NAMALWA (cell line): ENCODE measurements at places on chromosomes 1 and 21.

DNA sequence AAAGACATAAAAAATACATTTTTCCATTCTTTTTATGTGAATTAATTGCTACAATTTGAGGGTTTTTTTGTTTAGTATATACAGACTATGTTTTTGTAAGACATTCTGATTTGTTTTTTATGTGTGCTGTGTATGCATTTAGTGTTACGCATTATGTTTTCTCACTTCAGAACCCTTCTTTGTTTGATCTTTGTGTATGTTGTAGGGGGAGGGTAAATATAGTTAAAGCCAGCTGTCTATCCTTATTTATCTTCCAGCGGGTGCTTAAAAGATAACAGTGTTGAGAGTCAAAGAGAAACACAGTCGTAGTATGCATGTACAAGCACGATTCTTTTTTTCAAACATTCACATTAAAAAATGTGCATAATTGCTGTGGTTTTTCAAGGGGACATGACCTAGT is 97.5 kb upstream of the KIAA1614 start:
- DNase-seq: no peak

DNA sequence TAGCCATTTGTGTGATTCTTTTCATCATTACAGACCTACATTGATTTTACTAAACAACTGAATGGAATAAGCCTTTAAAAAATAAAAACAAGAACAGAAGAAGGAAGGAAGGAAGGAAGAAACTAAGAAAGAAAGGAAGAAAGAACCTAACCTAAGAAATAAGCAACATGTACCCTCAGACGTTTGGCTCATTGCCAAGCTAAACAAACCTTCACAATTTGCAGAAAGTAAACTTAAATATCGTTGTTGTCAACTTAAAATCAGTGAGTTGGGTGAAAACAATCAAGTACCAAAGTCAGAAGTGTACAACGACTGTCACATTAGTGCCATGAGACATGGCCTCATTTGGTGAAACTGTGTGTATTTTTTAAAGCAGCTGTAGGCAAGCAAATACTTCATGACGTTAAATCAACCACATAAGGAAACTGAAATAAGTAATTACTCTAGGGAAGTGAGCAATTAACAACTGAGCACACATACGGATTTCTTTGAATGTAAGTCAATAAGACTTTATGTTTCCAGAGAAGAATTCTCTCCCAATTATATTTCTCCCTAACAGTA is 313.1 kb upstream of the TMPRSS15 start:
- peak; percentile 31 for DNase-seq

DNA sequence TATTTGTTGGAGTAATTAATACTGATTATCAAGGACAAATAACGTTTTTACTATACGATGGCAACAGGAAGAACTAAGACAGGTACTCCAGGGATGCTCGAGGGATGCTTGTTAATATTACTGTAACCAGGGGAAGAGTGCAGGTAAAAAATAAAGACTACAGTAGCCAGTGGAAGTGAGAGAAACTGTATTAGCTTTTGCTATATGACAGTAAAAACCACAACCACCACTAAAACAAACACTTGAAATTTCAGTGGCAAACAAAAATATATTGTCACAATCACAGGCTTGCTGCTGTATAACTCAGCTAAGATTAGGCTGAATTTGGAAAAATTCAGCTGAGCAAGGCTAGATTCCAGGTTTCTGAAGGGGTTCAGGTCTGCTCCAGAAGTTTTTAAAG is 812.6 kb upstream of the ADGRL4 start:
- DNase-seq: no peak

DNA sequence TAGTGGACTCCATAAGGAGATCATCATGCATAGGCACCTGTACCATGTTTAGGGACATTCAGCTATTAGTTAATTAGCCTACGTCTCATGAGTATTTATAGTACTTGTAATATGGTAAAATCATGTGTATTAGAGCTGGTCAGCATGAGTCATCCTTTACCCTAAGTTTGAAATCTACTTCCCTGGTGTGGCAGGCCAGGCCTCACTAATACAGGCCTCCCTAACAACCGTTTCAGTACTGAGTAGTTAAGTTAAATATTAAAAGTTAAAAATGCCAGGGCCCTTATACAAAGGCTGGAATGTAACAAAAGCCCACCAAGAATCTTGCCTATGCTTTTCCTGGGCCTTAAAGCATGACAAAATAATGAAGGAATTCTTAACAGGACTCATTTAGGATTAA is 356.3 kb upstream of the DPYD start:
- no peak for DNase-seq

GRCh38 chr1:55477953-55478352 is 262.8 kb upstream of the USP24 start:
- DNase-seq: no peak

DNA sequence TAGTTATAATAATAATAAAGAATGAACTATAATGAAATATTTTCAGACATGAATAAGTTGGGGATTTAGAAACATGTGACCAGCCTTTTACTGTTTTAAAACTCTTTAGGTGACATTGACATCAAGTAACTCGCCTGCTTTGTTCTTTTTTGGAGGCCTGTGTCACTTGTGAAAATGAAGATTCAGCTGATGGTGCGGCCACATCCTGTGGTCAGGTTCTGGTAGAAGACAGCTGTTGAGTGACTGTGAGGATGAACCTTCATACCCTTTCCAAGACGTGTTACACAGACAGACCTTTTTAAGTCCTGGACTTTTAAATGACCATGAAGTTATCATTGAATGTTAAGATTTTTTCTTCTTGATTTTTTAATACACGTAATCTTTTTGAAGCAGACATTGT is 10.3 kb downstream of the UTS2 start:
- DNase-seq: no peak

DNA sequence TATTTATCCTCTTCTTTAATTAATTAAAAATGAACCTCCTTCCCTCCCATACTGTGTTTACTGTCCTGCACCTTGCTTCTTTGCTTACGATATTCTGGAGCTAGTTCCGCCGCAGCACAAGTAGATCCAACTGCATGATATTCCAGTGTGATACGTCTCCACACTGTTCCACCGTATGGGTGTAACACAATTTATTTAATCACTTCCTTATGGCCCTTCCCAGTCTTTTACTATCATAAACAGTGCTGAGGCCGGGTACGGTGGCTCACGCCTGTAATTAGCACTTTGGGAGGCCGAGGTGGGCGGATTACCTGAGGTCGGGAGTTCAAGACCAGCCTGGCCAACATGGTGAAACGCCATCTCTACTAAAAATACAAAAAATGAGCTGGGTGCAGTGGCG is 25.7 kb downstream of the CNST start:
- DNase-seq: no peak

DNA sequence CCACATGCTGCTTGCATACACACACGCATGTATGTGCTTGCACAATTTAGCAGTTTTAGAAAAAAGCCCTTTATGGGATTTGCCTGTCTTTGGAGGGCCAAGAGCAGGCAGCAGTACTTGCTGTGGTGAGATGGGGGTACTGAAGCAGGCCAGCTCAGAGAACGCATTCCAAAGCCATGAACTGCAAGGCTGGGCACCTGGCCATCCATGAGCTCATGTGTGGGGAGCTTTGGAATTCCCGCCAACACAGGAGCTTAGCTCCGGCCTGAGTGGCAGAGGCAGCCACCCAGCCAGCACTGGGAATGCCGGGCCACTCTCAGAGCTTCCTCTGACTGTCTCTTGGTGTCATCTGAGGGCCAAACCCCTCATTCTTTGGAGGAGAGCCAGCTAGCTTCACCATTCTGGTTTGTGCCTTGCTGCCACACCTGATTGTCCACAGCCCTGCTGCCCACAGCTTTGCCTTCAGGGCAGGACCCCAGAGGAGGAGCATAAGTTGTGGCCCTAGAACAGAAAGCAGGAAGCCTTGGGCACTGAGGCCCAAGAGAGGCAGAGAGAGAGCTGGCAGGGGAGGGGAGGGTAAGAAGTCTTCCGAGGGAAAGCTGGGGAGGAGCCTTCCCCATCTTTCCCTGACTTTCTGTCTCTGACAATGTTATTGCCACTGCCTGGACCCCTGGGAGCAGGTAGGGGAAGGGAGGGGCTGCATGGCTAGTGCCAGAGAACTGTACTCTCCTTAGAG is 92.1 kb upstream of the POU3F1 start:
- DNase-seq: peak; percentile 16

DNA sequence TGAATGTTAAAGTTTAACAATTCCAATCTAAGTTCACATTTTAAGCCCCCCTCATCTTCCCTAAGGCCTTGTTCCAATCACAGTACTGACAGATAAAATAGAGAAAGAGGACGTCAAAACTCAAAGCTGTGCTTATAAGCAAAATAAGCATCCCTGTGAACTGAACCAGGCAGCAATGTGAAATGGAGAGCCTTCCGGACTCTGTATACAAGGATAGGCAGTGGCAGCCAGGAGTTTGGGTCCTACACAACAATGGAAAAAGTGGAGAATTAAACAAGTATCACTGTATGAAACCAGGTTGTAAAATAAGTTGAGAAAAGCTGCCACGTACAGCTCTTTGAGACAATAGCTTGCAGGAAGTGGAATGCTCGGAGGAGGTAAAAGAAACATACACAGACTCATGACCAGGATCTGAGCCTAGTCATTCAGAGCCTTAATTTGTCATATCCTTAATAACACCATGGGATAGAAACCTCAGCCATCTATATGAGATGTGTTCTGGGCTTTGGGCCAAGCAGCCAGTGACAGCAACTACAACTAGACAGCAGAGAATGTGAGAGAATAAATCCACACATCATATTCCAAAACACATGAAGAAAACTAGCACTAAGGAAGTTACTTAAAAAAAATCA is 55.2 kb upstream of the PALMD start:
- DNase-seq: no peak
